ENCODE measurements at places on chromosomes 16 and 17. TPM values are rescaled to one million over a fixed set of nuclear protein-coding genes. Genes with fewer than 3 reads are reported as not detected.

The BAHCC1 gene
- total RNA-seq, result 19.9 TPM

The ANKS3 gene
- total RNA-seq, result 20.6 TPM

The PERCC1 gene
- total RNA-seq, result not detected

The ANKRD40CL gene
- not detected for total RNA-seq

The TPSD1 gene
- total RNA-seq, result 9.6 TPM

The GOSR1 gene
- total RNA-seq, result 50.9 TPM

DNA sequence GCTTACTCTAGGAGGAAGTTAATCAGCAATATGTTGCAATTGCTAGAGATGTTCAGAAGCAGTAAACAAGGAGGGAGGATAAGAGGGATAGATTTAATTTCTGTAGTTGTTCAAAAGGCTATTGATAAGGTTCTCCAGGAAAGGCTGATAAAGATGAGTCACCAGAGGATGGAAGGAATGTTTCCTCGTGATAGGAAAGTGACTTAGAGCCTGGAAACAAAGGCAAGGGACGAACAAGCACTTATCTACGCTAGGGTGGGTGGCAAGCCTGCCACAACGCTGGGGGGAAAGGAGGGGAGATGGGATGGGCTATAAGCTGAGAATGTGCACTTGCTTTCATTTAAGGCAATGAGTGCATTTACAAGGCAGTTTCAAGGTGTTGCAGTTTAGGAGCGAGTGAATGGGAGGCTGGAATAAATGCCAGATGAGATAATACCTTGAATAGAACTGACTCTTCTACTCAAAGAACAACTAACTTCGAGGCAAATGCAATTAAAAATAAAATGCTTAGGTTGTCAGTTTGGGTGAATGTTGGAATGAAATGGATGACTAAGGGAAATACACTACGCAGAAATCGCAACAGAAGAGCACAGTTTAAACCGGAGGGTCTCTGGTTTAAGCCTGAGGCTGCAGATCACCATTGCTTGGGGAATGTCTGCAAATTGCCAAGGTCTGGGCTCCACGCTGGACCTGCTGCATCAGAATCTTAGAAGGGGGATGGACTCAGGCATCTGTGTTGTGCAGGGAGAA is 76.0 kb upstream of the RBBP6 start:
- H3K4me3 ChIP-seq, result no peak overlapping the region
- no peak overlapping the region for H3K27ac ChIP-seq
- no peaks in the 10 kb centered on the region for H3K4me1 ChIP-seq
- no peaks in the 10 kb centered on the region for H3K36me3 ChIP-seq
- H3K27me3 ChIP-seq, result no peaks in the 10 kb centered on the region
- DNase-seq, result no peak

DNA sequence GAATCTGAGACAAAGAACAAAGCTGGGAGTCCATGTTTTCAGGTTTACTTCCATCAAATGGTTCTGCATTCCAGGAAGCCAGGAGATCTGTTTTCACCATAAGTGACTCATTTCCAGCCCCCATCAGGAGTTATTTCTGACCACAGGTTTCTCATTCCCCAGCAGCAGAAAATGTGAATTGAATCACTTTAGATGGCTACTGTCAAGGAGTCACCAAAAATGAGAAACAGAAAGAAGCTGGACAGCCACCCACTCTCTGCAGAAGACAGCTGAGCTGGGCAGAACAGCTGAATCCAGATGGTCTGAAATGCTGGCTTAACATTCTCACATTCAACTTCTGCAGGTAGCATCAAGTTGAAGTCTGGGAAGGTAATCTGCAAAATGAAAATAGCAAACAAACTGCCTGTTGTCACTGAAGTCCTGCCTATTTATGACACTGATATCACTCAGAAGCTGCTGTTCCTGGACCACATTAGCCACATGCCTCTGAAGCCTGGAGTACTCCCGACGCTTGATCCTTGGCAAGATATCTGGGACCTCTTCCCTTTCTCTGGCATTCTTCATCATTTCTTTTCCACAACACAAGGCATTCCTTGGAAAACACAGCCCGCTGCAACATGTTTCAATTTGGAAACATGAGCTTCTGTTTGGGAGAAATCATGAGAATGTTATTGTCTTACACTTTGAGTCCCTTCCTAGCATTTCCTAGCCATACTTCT is 15.3 kb downstream of the CCL11 start:
- no peaks in the 10 kb centered on the region for H3K27me3 ChIP-seq
- no peak overlapping the region for H3K4me3 ChIP-seq
- DNase-seq, result no peak
- H3K36me3 ChIP-seq, result no peaks in the 10 kb centered on the region
- H3K4me1 ChIP-seq, result peaks cover 15% of the 10 kb centered on the region

GRCh38 chr16:56360117-56361008 is 65.0 kb downstream of the AMFR start:
- no peak overlapping the region for H3K27ac ChIP-seq
- DNase-seq, result no peak
- H3K36me3 ChIP-seq, result peaks cover 42% of the 10 kb centered on the region
- H3K4me3 ChIP-seq, result no peak overlapping the region
- peaks cover 8% of the 10 kb centered on the region for H3K4me1 ChIP-seq

- H3K36me3 ChIP-seq, result no peaks in the 10 kb centered on the region
- no peak for DNase-seq
- no peaks in the 10 kb centered on the region for H3K27me3 ChIP-seq
- H3K27ac ChIP-seq, result no peak overlapping the region
These were observed 289.0 kb downstream of the CEP112 start for GRCh38 chr17:65902831-65903522.

DNA sequence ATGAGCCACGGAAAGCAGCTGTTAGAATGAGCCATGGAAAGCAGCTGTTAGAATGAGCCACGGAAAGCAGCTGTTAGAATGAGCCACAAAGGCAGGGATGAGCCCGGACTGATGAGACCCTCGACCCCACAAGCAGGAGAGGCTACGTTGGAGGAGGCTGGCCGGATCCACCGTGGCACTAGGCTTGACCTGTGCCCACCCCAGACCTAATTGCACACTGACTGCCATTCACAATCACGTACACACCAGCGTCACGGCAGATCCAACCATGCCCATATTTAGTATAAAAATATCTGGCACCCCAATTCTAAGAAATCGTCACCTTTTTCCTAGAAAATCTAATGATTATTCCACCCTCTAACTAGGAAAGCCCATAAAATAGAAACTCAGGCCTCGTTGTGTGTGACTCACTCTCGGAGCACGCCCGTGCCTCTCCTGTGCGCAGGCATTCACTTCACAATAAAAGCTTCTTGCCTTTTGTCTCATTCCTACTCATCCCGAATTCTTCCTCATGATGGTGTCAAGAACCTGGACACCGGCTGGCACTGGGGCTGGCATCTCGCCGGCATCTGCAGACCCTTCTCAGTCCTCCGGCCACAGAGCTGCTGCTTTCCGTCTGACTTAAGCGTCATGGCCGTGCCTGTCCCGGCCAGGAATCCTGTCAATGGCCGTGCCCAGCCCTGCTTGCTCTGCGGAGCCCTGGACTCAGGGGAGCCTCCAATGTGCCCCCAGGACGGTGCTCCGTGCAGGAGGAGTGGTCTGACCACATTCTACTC is 5.5 kb upstream of the SECTM1 start:
- DNase-seq, result no peak
- H3K27ac ChIP-seq, result peak overlapping the region; percentile 69
- H3K36me3 ChIP-seq, result no peaks in the 10 kb centered on the region
- H3K4me1 ChIP-seq, result peaks cover 32% of the 10 kb centered on the region

GRCh38 chr17:82734987-82735866 is at the start of gene FN3K:
Gene FN3K, plus strand, starts transcription at chr17:82735615. Its CDS starts 22 bp downstream, at chr17:82735637.
- no peaks in the 10 kb centered on the region for H3K27me3 ChIP-seq
- H3K4me1 ChIP-seq, result peaks cover 17% of the 10 kb centered on the region
- peak within 1 kb of the TSS; percentile 74 for H3K4me3 ChIP-seq
- H3K36me3 ChIP-seq, result peaks cover 10% of the 10 kb centered on the region
- DNase-seq, result peak; percentile 81

- no peaks in the 10 kb centered on the region for H3K27me3 ChIP-seq
- peak overlapping the region; percentile 51 for H3K27ac ChIP-seq
- H3K36me3 ChIP-seq, result peaks cover 9% of the 10 kb centered on the region
- peak overlapping the region; percentile 59 for H3K4me3 ChIP-seq
- no peak for DNase-seq
These were observed 635 bp downstream of the SCPEP1 start for GRCh38 chr17:56978441-56979090.

GRCh38 chr16:86925067-86925791 is 346.9 kb downstream of the FOXL1 start:
- no peak for DNase-seq

DNA sequence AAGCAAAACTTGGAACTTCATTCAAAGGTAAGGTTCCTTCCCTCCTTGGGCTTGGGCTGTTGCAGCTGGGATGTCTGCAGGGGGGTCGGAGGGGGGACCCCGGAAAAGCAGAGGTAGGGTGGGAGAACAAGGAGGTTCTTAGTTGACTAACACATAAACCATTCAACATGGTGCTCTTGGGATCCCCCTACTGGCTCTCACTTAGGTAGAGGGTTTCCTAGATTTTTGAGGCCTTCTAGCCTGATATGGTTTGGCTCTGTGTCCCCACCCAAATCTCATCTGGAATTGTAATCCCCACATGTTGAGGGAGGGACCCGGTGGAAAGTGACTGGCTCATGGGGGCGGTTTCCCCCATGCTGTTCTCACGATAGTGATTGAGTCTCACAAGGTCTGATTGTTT is 93.9 kb downstream of the RGS9 start:
- H3K27ac ChIP-seq, result no peak overlapping the region
- no peaks in the 10 kb centered on the region for H3K36me3 ChIP-seq
- H3K4me1 ChIP-seq, result peaks cover 18% of the 10 kb centered on the region
- no peak for DNase-seq

GRCh38 chr17:76390003-76390421 is 5.6 kb downstream of the SPHK1 start:
- DNase-seq, result no peak
- H3K4me1 ChIP-seq, result peaks cover 14% of the 10 kb centered on the region
- peaks cover 44% of the 10 kb centered on the region for H3K36me3 ChIP-seq
- H3K27ac ChIP-seq, result no peak overlapping the region
- no peaks in the 10 kb centered on the region for H3K27me3 ChIP-seq
- no peak overlapping the region for H3K4me3 ChIP-seq

DNA sequence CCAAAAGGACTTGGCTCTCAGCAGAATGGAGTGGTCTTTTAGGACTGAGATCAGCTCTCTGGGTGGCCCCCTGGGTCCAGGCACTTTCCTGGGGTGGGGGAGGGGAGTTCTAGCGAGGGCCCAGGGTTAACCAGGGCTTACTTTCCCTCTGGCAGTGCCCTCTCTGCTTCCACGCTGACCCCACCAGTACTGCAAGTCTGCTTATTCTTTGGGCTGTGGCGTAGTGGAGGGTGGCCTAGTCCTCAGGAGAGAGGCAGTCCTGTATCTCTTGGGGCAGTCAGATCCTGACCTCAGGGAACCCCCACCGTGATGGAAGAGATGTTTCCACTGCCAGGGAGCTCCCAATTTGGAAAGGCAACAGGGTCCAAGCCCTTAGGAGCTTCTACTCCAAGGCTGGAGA is 79.4 kb downstream of the CCDC182 start:
- no peak overlapping the region for H3K27ac ChIP-seq
- no peaks in the 10 kb centered on the region for H3K27me3 ChIP-seq
- H3K36me3 ChIP-seq, result no peaks in the 10 kb centered on the region
- H3K4me3 ChIP-seq, result no peak overlapping the region
- H3K4me1 ChIP-seq, result peaks cover 18% of the 10 kb centered on the region

DNA sequence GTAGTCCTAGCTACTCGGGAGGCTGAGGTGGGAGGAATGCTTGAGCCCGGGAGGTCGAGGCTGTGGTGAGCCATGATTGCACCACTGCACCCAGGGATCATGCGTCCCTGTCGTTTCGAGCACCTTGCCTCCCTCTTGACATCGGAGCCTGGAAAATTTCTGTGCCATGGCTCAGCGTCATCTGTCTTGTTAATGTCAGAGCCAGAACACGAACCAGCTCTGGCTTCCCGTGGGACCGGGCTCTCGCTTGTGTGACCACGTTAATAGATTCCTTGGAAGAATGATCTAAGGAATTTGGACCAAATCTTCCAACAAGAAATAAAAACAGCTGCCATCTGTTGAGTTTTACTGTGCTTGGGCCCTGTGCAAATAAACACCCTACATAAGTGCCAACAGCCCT is 117.7 kb downstream of the ABCC1 start:
- H3K4me1 ChIP-seq, result peaks cover 5% of the 10 kb centered on the region
- DNase-seq, result no peak
- H3K36me3 ChIP-seq, result peaks cover 44% of the 10 kb centered on the region
- H3K27me3 ChIP-seq, result no peaks in the 10 kb centered on the region
- H3K27ac ChIP-seq, result no peak overlapping the region

DNA sequence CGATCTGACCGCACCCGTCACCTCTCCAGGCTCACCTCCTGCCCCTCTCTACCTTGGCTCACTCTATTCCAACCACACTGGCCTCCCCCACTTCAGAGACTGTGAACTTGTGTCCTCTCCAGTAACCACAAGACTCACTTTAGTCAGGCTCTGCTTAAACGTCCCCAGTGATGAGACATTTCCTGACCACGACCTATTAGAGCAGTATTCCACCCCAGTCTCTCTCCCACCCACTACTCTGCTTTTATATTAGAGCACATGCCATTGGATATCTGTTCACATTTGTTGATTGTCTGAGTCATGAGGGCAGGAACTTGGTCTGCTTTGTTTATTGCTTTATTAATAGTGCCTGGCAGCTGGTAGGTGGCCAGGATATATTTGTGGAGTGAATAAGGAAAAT is 20.1 kb downstream of the COX11 start:
- no peak for DNase-seq
- H3K36me3 ChIP-seq, result peaks cover 40% of the 10 kb centered on the region
- no peak overlapping the region for H3K4me3 ChIP-seq

DNA sequence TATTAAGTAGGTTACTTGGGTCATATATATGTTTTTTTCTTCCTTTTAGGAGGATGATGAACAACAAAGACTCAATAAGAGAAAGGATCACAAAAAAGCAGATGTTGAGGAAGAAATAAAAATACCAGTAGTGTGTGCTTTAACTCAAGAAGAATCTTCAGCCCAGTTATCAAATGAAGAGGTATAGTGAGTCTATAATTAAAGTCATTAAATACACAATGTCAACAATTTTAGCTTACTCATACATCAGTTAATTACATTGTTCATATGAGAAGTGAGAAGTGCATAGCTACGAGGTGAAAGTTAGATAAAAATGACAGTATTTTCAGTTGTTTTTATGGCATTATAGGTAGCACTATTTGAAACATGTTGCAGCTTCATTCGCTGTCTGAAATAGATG is 65.2 kb downstream of the NUP88 start:
- no peaks in the 10 kb centered on the region for H3K4me1 ChIP-seq
- no peak for DNase-seq
- no peaks in the 10 kb centered on the region for H3K27me3 ChIP-seq
- H3K36me3 ChIP-seq, result peaks cover 93% of the 10 kb centered on the region

GRCh38 chr16:2166263-2167067 is 10.9 kb downstream of the TRAF7 start:
- DNase-seq, result no peak
- H3K4me1 ChIP-seq, result peaks cover 11% of the 10 kb centered on the region
- no peaks in the 10 kb centered on the region for H3K27me3 ChIP-seq
- H3K4me3 ChIP-seq, result no peak overlapping the region
- H3K36me3 ChIP-seq, result peaks cover 53% of the 10 kb centered on the region

All from lower lobe of right lung (tissue), 2 donors.